ENCODE measurements at places on chromosomes 11 and 22.

GRCh38 chr11:68896171-68896959 lies 7.3 kb downstream of the MRPL21 start:
- DNase-seq = no peak

DNA sequence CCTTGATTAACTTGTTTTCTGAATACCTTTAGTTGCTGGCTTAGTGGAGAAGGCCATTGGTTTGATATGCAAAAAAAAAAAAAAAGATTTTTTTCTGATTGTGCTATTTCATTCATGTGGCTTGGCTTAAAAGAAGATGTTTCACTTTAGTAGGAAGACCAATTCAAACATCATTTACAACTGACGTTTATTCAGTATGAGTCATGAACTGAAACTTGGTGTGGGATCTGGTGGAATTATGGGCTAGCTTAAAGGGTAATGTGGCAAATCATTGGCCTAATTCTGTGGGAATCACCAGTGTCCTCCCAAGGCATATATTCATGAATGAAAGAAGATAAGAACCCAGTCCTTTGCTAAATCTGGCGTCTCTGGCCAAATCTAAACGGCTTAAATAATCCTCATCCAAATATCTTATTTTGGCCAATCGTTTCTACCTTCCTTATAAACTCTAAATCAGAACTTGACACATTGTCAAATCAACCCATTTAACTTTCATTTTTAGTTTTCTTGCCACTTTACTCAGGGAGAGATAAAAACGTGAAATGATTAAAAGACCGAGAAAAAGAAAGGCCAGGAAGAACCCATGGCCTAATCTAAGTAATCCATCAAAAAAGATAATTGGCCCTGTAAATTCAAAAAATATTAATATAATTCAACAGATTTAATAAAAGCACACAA lies 77.0 kb downstream of the DDIAS start:
- DNase-seq = no peak

DNA sequence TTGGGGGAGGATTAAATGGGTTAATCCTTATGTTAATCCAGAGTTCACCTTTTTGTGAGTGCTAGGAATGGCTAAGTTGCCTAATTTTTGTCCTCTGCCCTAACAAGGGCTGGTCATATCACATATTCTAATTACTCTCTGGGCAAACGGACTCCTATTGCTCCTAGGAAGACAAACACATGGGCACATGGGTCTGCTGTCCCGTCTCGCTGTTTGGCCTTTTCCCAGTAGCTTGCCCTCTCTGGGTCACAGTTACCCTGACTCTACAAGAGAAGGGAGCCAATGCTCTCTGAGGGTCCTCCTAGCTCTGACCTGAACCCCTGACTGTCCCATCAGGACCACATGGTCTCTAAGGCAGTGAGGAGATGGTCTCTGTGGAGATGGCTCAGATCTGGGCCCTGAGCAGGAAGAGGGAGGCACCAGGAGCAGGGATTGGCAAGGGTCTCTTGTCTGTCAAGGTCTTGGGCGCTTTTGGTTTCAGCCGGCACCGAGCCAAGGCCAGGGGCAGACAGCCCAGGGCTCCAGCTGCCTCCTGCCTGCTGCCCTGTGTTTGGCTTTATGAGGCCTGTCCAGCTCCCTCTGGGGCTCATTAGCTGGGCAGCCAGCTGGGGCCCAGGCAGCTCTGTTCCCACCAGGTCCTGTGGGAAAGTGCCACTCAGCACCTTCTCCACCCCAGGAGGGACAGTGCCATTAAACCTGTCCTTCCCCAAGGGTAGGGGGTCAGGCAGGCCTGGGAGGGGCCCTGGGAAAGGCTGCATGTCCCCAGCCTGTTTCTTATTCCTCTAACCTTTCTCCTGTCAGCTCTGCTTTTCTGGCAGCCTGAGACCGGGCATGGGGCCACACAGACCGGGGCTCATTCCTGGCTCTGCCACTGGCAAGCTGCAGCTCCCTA lies 559.9 kb downstream of the MN1 start:
- DNase-seq = peak; percentile 41

DNA sequence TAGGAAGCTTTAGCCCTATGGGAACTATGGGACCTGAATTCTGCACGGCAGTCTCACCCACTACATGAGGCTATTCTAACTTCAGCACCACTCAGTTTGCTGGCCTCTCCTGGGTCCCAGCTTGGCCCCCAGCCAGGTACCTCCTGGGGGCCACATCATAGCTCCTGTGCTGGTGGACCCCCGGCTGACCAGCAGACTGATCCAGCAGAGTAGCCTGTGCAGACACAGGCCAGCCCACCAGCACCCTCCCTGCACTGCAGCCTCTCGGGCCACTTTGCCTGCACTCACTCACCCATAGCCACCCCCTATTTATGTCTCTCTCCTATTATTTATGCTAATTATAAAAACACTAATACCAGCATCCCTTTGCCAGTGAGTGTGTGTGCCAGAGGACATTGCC lies 1.2 kb upstream of the OR10AG1 start:
- DNase-seq = no peak

DNA sequence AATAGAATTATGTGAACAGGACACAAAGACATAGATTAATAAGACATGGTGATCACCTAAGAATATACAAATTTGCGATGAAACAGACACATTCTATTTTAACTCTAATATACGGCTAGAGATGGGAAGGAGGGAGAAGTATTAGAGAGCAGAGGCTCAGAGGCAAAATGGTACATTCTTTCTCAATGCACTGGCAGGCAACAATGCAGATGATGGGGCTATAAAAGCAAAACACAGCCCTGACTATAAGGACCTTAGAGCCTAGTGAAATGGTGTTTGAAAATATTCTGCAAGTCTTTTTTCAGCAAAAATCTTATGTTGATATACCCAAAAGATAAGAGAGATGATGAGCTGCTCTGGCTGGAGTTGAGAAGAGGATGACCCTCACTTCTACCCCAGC lies 13.1 kb downstream of the TCF20 start:
- DNase-seq = no peak

DNA sequence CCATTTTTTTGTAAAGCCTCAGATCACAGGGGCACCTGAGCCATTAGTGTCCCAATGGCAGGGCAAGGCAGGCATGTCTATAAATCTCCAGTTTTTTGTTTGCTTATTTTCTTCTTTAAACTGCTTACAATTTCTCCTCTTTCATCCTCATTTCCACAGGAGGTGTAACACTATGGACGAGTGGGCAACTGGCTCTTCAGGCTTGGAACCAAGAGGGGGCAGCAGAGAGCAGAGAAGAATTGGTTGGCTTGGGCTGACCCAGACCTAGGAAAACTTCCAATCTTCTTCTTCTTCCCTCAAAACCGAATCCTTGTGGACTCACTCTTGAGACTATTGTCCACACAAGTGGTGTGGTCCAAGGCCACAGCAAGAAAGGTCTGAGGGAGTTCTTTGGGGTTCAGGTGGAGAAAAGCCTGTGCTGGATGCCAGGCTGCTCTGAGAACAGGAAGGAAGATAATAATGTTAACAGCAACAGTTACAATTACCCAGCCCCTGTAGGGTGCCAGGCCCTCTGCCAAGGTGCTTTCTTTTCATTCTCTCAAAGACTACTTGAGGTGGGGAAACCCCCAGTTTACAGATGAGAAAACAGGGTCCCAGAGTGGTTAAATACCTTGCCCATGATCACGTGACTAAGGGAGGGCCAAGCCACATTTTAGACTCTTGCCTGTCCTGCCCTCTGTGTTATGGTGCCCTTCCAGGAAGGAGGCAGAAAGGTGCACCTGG lies 70.7 kb upstream of the E2F8 start:
- DNase-seq = peak; percentile 37

DNA sequence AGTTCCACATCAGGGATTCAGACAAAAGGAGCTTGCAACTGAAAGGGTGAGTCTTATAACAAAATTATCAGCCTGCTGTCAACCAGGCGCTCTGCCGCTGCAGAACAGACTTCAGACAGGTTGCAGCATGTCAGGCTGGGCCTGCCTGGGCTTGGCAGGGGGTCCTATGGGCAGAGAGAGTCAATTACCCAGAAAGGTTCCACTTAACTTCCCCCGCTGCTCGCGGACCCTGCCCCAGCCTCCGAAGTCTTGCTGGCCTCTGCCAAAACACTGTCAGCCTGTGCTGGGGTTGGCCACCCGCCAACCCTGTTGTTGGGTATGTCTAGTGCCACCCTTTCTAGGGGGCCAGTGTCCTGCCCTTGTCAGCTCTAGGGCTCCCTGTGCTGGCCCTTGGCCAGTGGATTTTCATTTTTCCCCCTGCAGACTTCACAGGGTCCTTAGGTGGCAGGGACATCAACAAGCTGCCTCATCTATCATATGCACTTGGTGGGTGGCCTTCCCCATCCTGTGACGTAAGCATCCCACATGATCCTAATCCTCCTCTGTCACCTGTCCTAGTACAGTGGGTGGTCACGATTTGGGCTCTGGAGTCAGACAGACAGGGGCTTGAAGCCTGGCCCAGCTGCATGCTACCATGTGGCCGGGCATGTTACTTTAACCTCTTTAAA lies 166.5 kb upstream of the CADM1 start:
- no peak for DNase-seq

- no peak for DNase-seq
Observed at GRCh38 chr11:125955856-125956255, 10.0 kb downstream of the VSIG10L2 start.

GRCh38 chr11:111736181-111736590 lies 30.0 kb downstream of the PPP2R1B start:
- no peak for DNase-seq

GRCh38 chr11:115659061-115659963 lies 155.1 kb upstream of the CADM1 start:
- DNase-seq = no peak

DNA sequence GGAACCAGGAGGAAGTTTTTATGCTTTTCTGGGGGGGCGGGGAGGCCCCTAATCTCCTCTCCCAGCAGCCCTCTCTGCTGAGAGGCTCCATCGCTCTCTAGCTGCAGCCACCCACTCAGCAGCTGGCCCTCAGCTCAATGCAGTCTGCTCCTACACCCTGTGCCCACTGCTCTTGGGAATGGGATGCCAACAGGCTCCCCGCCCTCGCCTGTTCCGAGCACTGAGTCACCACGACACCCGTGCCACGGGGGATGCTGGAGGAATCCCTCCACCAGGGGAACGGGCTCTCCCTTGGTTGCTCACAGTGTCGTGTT lies 23.5 kb upstream of the SUSD2 start:
- no peak for DNase-seq

DNA sequence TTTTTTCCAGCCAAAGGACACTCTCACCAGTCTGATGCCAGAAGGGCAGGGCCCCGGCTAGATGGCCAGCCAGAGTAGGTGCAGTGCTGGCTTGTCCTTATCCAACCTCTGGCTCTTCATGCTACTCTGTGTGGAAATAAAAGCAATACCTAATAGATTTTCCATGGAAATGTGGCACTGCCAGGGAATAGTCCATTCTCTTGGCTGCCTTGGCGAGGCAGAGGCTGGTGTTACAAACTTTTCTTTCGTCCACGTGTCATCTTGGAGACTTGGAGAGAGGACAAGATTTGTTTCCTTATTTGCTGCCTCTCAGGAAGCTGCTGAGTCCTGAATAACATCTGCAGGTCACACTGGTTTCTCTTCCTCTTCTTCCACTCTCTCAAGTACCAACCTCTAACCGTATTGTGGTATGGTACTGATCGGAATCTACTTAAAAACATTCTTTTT lies 17.2 kb upstream of the C1QTNF4 start:
- no peak for DNase-seq

GRCh38 chr11:108973402-108974162 lies 308.7 kb downstream of the DDX10 start:
- DNase-seq = no peak

- no peak for DNase-seq
Observed at GRCh38 chr11:20131788-20132666, 28.2 kb downstream of the DBX1 start.

- DNase-seq = no peak
Observed at GRCh38 chr22:38069372-38070249, 12.4 kb downstream of the PICK1 start.
